DMS153 (cell line): ENCODE measurements at places on chromosomes 6 and 20.
A peak's percentile ranks its signal among the peaks of the same experiment; 100 is the strongest.

DNA sequence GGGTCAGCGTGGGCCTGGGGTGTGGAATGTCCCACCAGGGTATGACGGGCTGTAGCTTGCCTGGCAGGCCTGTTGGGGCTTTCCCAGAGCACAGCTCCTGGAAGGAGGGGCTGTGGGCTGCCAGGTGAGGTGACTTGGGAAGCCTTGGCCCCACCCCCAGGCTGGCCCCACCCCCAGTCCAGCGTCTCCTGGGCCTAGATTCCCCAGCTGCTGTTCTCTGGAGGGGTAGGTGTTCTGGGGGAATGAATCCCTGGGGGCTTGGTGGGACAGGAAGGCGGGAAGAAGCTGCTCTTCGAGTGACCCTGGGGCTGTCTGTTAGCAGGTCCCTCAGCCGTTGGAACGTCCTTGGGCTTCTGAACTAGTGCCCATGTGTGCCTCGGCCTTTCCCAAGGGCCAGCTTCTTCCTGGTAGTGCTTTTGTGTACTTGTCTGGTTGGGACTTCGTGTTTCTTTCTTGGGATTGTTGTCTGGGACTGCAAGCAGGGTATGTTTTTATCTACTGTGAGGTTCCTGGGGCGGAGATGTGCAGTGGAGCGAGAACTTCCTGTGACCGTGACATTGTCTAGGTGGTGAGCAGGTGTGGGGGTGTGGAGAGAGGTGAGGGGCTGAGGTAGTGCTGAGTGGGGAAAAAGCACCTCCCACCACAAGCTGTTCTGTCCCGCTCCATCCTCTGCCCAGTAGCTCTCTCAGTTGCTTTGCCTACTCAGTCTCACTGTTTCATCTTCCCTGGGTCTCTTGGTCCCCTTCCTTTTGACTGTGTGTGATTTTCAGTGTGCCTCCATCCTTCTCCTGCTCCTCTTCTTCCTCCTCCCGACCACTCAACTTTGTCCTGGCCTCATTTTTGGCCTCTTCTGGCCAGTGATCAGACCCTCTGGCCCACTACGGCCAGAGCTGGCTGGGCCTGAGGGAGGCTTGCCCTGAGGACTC is 1.3 kb upstream of the DDR1 start:
- peak; percentile 30 for DNase-seq

GRCh38 chr20:57613481-57613921 is 6.7 kb downstream of the ZBP1 start:
- DNase-seq = no peak

GRCh38 chr20:37498066-37498665 is 22.9 kb upstream of the NNAT start:
- no peak for DNase-seq

DNA sequence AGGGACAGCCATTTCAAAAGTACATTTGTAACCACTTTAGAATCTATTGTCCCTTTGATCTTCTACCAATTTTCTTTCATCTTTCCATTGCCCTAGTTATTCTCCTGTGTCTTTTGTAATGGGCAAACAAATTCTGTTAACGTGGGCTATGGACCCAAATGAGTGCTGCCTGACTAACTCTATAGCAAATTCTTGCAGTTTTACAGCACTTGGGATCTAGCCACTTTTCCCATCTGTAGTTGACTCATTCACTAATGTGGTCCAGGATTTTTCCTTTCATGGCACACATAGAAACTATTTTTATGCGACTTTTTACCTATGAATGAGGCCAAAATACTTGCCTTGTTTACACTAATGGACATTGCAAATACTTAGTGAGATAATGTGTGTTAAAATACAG is 52.0 kb downstream of the GRIK2 start:
- no peak for DNase-seq

DNA sequence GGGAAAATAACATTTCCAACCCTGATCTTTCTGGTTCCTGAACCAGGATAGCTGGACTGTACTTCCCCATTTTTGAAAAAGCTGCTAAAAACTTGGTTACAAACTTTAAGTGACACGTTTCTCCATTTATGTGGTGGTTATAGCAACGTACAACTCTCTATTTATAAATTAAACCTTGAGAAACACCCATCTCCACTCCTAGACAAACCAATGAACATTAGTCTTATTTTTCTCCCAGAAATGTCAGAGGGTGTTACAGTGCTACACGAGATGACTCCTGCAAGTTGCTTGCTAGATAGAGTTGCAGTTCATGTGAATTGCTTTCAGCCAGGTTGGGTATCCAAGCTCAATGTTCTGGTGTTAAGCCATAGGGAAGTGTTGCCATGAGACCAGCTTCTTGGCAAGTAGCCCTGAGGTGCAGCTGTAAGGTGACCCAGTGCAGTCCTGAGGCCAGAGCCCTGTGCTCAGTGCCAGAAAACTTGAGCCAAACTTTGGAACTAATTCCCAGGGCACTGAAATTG is 51.3 kb upstream of the REV3L start:
- peak; percentile 81 for DNase-seq

GRCh38 chr6:154370545-154370944 is 13.9 kb upstream of the IPCEF1 start:
- no peak for DNase-seq

- DNase-seq = no peak
Measured at GRCh38 chr6:139150920-139151319, 16.0 kb downstream of the HECA start.

DNA sequence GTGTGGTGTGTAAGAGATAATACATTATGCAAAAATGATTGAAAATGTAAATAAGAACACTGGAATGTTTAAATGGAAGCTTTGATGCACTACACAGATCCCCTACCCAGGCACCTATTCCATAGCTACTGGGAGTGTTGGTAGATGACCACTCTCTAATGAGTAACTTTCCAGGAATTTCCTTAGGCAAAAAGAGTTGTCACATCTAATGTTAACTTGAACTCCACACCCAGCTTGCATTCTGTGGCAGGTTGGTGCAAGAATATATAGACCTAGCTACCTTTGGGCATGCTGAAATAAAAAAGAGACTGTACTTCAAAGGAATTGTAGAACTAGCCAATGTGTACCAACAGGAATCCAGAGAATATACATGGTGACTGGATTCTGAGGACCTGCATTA is 1254.2 kb upstream of the EYS start:
- DNase-seq = no peak

DNA sequence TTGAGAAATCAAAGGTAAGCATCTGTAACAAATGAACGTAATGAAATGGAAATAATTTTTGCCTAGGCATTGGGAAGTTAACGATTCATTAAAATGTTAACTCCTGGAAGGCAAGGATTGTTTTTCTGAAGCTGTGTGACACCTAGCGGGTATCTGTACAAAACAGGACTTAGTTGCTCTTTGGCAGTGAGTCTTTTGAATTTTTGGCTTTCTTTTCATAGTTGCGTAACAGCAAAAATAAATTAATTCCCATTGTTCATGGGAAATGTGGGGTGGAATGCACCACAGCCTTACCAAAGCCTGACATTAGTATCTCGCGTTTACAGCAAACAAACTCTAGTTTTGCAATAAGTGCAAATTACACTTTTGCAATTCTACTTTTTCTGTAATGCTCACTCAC is 92.7 kb upstream of the DTNBP1 start:
- DNase-seq = no peak

- DNase-seq = peak; percentile 11
Measured at GRCh38 chr20:58870293-58871014, 17.9 kb downstream of the GNAS start.

- DNase-seq = no peak
Measured at GRCh38 chr20:33909331-33909921, 84.3 kb upstream of the RALY start.

DNA sequence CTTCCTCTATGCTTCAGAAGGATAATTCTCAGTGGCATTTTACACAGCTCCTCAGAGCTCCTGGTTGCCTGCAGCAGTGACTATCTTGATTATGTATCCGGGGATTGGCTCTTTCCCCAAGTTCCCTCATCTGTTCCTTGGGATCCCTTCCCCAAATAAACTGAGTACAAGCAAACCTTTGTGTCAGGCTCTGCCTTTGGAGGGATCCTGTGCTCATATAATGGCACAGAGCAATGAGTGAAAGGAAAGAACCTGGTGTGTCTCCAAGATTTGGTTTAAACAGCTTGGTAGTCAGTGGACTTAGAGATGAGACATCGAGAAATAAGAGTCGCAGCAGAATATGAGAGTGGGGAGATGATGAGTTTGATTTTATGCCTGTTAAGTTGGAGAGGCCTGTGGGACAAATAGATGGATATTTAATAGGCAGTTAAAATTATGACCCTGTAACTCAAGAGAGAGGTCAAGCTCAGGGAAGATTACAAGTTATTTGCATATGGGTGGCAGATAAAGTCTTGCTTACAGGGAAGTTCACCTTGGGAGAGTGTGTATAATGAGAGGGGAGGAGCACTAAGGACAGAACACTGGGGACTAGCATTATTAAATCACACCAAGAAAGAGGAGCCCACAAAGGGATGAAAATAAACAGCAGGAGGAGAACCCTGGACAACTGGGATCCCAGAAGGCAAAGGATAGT is 44.1 kb upstream of the GCLC start:
- DNase-seq = no peak

DNA sequence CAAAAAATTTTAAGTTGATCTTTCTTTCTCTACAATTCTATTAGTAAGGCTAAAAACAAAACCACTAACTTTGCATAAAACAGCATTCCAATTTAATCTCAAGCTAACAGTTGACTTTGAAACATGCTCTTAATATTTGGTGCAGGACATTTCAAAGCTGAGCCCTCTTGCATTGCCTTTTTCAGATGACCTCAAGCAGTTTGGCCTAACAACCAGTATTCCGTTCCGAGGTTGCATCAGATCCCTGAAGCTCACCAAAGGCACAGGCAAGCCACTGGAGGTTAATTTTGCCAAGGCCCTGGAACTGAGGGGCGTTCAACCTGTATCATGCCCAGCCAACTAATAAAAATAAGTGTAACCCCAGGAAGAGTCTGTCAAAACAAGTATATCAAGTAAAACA is 194.0 kb downstream of the ARHGAP18 start:
- no peak for DNase-seq

DNA sequence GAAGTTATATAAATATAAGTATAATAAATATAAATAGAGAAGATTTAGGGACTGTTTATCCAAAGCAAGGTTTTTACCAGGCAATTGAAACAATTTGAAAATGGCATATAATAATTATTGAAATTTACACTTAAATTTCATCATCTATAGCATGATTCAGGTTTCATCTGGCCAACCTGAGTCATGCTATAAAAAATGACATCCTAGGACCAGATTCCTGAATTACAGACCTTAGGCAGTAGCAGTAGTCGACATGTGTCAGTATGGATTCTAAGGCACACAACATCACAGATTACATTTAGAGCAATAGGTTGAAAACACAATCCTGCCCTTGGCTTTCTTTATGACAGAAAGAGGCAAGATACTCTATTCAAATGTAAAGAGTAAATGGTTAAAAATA is 592.3 kb downstream of the PHF3 start:
- DNase-seq = no peak

- DNase-seq = peak; percentile 44
Measured at GRCh38 chr6:73017476-73017875, 207.8 kb downstream of the KHDC1L start.

- no peak for DNase-seq
Measured at GRCh38 chr6:107730683-107731314, 93.3 kb downstream of the SCML4 start.

DNA sequence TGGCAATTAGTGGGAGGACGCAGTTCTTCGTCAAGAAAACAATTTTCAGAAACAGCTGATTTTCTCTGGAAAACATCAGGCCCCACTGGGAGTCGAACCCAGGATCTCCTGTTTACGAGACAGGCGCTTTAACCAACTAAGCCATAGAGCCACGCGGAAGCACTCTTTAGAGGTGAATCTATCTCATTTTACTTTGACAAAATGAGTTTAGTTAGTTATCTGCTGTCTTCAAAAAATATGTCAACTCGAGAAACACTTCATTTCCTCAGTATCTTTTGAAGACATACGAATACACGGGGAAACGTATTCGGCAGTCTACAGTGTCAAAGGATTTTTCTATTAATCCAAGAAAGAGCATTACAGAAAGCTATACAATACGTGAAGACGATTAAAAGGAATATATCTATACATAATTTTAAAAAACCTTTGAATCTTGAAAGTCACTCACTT is 26.7 kb downstream of the GPX6 start:
- no peak for DNase-seq

DNA sequence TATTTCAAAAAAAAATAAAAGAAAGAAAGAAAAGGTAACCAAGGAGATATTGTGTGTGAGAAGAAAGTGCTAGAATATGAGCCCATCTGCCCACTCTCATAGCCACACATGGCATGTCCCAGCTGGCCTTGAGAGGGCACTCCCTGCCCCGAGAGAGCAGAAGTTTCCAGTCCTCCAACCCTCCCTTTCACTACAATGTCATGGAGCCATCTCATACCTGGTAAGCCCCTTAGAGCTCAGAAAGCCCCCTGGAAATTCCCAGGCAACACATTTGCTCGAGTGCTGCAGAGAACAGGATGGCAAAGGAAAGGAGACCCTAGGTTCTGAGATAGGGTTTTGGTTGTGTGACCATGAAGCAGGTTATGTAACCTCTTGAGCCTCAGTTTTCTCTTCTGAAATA is 75.8 kb upstream of the RIN2 start:
- no peak for DNase-seq

- DNase-seq = no peak
Measured at GRCh38 chr6:32529697-32530430, at the start of gene HLA-DRB5. Gene HLA-DRB5, minus strand, starts transcription at chr6:32530287. Its CDS starts 63 bp downstream, at chr6:32530224.

DNA sequence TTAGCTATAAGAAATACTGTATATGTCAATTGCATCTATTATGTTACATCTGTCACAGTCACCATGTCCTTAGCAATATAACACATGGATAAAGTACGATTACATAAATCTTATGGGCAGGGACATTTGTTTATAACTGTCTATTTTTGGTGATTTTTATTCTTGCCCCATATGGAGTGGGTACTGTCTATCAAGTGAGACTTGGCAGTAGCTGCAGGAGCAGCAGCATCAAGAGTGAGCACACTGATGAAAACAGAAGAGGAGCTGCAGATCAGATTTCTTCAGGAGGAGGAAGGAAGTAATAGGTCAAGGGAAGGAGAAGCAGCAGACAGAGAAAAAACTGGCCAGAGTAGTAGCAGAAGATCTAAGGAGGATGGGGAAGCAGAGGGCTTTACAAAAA is 516.7 kb downstream of the C6orf118 start:
- no peak for DNase-seq

- no peak for DNase-seq
Measured at GRCh38 chr6:124958759-124959354, 3.4 kb upstream of the RNF217 start.

- no peak for DNase-seq
Measured at GRCh38 chr6:116511424-116512110, at the start of gene CALHM5. Gene CALHM5, plus strand, starts transcription at chr6:116511639. Its CDS starts 58 bp downstream, at chr6:116511697.

DNA sequence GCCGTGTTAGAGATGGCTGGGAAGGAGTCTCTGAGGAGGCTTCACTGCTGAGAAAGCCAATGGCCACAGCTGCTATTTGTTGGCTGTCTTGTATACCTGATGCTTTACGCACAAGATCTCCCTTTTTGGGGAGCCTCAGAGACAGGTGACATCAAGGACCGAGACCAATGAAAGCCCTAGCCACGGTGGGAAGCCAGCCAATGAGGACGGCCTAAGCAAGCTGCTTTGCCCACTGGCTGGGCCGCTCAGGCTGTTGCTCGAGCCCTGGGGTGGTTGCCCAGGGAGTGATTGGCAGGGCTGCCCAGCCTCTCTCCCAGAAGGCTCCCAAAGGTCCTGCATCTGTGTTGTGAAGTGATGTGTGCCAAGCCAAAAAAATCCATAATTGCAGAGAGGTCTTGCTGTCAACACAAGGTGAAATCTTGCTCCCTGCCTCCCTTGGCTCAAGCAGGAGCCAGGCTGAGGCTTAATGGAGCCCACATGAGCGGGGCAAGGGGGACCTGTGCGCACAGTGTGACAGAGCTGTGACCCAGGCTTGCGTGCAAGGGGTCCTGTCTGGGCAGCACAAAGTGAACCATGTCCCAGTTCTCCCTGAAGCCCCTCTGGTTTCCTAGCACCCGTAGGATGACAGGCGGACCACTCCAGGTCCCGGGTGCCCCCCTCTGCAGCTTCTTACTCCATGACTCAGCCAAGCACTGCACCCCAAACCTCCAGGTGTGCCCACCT is 4.3 kb downstream of the MMP24OS start:
- no peak for DNase-seq
